Stimulated activated CD4-positive, alpha-beta T cell treated with anti-CD3 and anti-CD28 coated beads, Interleukin-2, amount 100 ng/mL, for 24 hours (primary cell): ENCODE measurements at places on chromosomes 7 and 10.

DNA sequence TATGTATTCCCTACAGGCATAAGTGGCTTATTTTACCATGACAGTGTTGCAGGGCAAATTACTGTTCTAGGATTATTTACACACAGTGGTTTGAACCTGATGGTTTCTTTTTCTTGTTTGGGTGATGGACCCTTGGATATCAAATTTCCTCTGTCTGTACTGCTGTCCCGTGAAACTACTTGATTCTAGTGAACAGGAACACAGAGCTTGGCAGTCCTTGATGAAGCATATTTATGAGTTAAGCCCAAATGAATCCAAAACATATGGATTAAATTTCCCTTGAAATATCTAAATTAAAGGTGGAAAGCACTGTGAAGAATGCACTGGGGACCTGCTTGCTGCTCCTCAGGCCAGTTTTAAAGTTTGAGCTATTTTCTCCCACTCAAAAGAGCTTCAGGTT is 635.3 kb downstream of the INHBA start:
- DNase-seq: no peak

GRCh38 chr7:66426996-66427395 is 201.7 kb upstream of the KCTD7 start:
- no peak for DNase-seq

DNA sequence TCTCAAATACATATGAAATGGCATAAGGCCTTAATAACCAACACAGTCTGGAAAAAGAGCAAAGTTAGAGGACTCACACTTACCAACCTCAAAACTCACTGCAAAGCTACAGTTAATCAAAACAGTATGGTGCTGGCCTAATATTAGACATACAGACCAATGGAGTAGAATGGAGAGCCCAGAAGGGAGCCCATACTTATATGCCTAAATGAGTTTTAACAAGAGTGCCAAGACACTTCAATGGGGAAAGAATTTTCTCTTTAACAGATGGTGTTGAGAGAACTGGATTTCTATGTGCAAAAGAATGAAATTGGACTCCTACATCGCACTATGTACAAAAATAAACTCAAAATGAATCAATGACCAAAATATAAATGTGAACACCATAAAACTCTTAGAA is 522.6 kb downstream of the AUTS2 start:
- no peak for DNase-seq

DNA sequence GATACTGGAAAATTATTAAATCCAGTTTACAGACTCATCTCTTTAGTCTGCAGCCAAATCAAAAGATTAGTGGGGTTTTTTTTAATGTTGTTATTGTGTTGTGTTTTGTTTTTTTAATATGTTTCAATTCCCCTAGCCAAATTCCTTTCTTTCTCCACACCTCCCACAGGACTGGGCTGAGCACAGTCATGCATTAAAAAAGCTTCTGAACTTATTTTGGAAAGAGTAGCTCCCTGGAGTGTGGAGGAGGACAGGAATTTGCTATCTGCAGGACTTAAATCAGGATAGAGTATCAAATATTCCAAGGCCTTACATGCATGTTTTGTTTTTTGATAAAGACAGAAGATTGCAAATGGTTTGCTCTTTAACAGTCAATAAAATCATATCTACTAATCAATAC is 90.7 kb downstream of the GNAI1 start:
- no peak for DNase-seq

DNA sequence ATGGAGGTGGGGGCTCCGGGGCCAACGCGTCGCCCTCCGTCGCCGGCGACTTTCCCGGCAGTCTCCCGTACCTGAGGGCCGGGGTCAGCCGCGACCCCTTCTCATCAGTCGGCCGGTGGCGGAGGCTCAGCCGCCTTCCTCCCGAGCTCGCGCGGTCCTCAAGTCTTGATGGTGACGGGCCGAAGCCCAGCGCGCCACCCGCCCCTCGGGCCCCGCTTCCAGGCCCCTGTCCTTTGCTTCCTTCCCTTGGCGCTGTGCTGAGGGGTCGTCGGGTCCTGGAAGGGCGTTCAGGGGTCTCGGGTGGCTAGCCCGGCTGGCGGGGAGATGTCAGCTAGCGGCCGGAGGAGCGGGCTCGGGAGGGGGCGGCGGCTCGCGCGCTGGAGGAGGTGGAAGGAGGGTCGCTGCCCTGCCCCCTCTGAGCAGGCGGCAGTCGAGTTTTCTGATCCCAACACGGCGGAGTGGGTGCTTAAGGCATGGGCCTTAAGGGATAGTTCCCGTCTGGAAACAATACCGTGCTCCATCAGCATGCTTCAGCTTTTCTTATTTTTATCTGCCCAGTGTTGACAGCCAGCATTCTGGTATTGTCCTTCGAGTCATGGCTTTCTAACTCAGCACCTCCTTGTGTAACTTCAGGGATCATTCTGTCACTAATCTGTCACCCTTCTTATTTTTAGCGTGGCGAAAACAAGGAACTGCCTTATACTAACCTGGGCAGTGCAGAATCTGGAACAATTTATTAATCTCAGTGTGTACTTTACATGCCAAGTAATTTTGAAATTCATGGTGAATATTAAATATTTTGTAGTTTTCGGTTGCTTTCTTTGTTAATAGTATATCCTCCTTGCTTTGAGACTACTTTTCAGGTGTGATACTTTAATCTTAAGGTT is 748 bp downstream of the PHTF2 start:
- peak; percentile 35 for DNase-seq

GRCh38 chr7:108455998-108456677 is at the start of gene NRCAM:
Gene NRCAM (minus strand): TSS chr7:108456436. CDS start chr7:108240064, 216,372 bp downstream.
- DNase-seq: peak; percentile 23

DNA sequence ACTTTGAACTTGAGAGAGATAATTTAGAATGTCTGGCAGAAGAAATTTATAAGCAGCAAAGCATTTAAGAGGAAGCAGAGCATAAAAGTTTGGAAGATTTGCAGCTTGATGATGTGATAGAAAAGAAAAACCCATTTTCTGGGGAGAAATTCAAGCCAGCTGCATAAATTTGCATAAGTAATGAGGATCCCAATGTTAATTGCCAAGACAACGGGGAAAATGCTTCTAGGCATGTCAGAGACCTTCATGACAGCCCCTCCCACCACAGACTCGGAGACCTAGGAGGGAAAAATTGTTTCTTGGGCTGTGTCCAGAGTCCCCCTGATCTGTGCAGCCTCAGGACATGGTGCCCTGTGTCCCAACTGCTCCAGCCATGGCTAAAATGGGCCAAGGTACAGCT is 263.6 kb upstream of the POT1 start:
- DNase-seq: no peak

DNA sequence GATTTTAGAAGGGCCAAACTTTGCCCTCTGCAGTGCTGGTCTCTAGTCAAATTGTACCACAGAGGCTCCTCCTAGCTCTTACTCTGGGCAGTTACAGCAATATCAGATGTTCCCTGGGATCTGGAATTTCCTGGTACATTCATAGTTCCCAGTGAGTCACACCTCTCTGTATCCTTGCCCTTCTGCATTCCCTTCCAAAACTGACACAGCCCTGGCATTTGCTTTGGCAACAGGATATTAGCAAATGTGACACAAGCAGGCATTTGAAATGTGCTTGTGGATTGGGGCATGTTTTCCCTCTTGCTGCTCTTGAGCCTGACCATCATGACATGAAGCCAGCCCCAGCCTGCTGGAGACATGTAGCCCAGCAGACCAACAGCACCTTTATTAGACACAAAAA is 284.7 kb upstream of the AKR1E2 start:
- no peak for DNase-seq

DNA sequence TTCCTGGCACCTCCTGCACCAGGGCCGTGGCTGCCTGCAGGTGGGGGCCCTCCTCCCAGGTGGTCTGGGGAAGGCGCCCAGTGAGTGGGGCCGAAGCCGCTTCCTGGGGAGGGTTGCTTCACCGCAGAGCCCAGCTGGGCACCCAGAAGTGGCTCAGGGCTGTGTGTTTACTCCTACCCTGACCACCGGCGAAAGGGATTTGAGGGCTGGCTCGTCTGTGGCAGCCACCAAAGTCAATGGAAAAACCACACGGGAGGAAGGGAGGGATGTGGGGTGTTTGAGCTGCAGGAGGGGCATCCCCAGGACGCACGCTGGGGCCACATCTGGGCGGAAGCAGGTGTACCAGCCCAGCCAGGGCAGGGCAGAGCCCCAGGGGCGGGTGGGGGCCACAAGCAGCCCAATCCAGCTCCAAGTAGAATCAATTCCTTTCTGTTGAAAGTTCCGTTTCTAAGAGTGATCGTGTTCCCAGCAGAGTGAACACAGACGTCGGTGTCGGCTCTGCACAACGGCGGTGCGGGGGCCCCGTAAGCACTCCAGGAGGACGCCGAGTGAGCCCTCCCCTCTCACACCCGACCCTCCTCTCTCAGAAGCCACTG is 69.9 kb downstream of the FOXL3 start:
- no peak for DNase-seq

GRCh38 chr10:128498746-128499145 is 372.5 kb upstream of the MKI67 start:
- no peak for DNase-seq

DNA sequence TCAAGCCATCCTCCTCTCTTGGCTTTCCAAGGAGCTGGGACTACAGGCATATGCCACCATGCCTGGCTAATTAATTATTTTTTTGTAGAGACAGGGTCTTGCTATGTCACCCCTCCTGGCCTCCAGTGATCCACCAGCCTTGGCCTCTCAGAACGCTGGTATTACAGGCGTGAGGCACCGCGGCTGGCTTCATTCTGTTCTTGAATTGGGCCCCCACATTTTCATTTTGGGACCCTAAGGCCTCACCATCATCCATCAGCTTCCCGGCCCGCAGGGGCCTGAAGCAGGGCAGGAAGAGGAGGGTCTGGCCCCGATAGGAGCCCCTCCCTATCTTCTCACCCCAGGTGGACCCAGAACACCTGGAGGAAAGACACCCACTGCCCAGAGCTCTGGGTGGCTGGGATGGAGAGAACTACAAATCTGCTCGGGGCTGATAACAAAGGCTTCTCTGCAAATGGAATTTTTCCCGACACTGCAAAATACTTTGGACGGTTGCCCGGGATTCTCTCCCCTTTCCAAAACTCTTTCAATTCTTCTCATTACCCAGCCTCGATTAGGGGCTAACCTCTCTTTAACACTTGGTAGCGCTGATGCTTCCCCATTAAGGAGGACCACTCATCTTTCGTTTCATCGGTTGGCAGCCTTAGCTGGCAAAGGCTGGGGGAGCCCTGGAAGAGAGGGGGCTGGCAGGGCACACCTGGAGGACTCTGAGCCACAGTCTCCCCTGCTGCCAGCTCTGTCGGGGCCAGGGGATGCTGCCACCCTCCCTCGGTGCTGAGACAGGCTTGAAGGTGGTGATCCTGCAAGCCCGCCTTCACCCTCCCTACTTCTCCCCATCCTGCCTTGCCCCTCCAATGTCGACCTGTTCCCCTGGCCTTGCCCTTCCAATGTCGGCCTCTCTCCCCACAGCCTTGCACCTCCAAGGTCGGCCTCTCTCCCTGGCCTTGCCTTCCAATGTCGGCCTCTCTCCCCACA is 81.0 kb upstream of the GNA12 start:
- DNase-seq: no peak

- no peak for DNase-seq
These were observed 15.6 kb upstream of the PLEKHS1 start for GRCh38 chr10:113735913-113736312.

DNA sequence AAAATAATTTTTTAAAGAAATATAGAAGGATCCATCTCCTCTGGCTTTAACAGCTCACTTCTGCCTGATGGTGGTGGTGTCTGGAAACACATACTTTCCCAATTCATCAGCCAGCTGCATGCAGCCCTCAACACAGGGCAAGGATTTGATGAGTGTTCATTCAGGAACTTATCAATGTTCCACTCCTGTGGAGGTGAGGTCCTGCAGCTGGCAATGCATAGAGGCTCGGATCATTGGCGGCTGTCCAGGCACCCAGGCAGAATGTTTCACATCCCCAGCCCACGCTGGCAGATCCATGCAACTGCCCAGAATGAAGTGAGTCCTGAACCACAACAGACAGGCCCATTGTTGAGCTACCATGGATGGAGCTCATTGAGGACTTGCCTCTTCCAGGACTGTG is 55.2 kb upstream of the KCNMA1 start:
- no peak for DNase-seq

- DNase-seq: no peak
These were observed 78.0 kb downstream of the PRKAG2 start for GRCh38 chr7:151798851-151799448.

DNA sequence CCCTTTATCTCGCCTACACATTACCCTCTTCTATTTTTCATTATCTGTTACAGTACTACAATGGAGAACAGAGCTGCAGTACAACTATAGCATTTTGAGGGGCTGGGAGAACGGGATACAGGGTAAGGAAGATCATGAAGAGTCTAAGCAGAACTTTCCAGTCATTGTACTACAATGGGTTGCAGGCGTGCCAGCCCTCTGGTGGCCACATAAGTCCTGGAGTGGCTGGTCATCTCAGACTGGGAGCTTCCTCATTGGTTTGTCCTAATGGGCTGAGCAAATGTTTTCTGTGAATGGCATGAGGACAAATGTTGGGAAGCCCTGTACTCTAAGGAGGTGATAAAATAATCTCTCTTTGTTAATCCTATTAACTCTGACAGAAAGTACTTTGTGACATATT is 33.0 kb downstream of the TMEM106B start:
- no peak for DNase-seq

- no peak for DNase-seq
These were observed 45.3 kb downstream of the DLG5 start for GRCh38 chr10:77881222-77881621.

- no peak for DNase-seq
These were observed 30.6 kb downstream of the ECHDC3 start for GRCh38 chr10:11772575-11773288.

DNA sequence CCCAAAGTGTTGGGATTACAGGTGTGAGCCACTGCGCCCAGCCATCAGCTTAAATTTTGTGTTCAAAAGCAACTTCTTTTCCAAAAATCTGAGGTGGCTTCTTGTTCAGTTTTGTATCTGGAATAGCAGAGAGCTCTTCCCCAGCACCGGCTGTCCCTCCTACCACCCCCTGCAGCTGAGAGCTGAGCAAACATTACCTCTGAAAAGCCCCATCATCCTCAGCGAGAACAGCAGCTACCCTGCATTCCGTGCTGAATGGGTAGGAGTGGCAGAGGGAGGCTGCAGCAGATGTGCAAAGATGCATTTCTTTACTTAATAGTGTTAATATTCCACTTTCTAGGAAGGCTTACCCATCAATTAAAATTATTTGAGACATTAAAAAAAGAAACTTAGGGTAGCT is 31.8 kb downstream of the CCM2 start:
- DNase-seq: no peak

GRCh38 chr10:57785068-57785467 is 482.6 kb downstream of the IPMK start:
- no peak for DNase-seq

DNA sequence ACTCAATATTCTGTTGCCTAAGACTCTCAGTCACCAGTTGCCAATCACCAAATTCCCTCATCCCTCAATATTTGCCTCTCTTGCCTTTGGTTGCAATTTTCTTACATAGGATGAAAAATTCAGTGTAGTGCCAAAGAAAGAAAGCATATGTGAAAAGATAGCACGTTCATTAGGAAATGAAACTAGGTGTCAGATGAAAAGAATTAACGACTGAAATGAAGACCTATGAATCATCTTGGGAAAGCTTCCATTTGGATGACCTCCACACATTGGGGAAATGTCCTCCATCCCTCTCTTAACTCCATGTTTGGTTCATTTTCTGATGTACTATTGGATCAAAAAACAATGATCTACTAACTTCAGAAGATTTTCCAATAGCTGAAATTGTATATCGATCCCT is 145.1 kb upstream of the MEOX2 start:
- DNase-seq: no peak

GRCh38 chr10:64023926-64024470 is 502.8 kb downstream of the REEP3 start:
- no peak for DNase-seq

- DNase-seq: no peak
These were observed 67.4 kb upstream of the ELN start for GRCh38 chr7:73960548-73960947.

GRCh38 chr7:81501220-81501619 is 268.6 kb downstream of the HGF start:
- no peak for DNase-seq
